ENCODE measurements at places on chromosomes 2 and 18.

- no peak for DNase-seq
These were observed 329.2 kb downstream of the GULP1 start for GRCh38 chr2:188620916-188621315.

GRCh38 chr18:48803951-48804855 is 146.6 kb downstream of the SMAD7 start:
- no peak for DNase-seq

DNA sequence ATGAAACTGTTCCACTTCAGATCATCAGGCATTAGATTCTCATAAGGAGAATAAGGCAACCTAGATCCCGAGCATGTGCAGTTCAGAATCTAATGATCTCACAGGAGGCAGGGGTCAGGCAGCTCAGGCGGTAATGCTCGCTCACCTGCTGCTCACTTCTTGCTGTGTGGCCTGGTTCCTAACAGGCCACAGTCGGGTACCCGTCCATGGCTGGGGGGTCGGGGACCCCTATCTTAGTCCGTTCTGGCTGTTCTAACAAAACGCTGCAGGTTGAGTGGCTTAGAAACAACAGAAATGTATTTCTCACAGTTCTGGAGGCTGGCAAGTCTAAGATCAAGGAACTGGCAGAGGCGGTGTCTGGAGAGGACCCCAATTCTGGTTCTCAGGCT is 79.2 kb downstream of the ASB1 start:
- no peak for DNase-seq

- DNase-seq, result no peak
These were observed 135.2 kb upstream of the RBMS1 start for GRCh38 chr2:160628811-160629210.

- DNase-seq, result no peak
These were observed 297.0 kb upstream of the GULP1 start for GRCh38 chr2:187994464-187995331.

- no peak for DNase-seq
These were observed 4.3 kb downstream of the EPHA4 start for GRCh38 chr2:221567809-221568208.

DNA sequence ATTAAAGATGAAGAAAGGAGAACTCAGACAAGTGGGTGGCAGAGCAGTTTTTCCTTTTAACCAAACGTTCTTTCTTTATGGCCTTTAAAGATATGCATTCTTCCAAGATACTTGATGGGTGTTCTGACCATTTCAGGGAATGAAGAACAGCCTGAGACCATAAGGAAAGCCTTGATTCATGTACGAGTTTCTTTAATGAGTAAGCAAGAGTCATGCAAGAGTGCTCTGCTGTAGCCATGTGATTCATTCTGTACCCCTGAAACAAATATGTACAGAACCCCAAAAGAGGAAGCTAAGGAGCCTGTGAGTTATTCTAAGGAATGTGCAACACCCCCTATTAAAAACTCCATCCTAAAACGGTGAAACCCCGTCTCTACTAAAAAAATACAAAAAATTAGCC is 372.8 kb downstream of the MTX2 start:
- no peak for DNase-seq

DNA sequence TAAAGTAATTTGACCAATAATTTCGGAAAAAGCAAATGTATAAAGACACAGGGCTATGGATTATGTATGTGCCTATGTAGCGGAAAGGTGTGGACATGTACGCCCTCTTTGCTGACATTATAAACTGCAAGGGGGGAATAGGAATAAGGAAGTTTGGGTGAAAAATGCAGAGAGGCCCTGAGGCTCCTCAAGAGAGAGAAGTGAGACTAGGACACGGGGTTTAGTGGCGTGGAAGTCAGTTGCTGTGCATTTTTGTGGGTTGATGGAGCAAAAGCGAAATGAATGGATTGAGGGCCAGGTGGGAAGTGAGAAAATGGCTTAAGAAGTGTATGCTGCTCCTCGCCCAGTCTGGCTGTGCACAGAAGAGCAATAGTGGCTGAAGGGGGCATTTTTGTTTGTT is 96.2 kb upstream of the B3GNT7 start:
- DNase-seq, result no peak
